Liver (tissue), 10 donors: ENCODE measurements at places on chromosomes 2 and 18. TPM values are rescaled to one million over a fixed set of nuclear protein-coding genes. Genes with fewer than 3 reads are reported as not detected.

The ASPRV1 gene
- 0.75 TPM for total RNA-seq

The CCDC195 gene
- total RNA-seq = not detected

The MAP3K20 gene
- total RNA-seq = 22.6 TPM

The DQX1 gene
- 0.08 TPM for total RNA-seq

The ADRA2B gene
- total RNA-seq = 1.3 TPM

The MYO3B gene
- under 0.01 TPM for total RNA-seq

The AGPS gene
- 46.9 TPM for total RNA-seq

GRCh38 chr2:29323961-29324360, 208.7 kb downstream of the CLIP4 start:
- no peak for DNase-seq

GRCh38 chr2:238420878-238421694, 5.6 kb upstream of the ASB1 start:
- peak; percentile 84 for DNase-seq

GRCh38 chr2:208280234-208280633, 14.2 kb downstream of the PIKFYVE start:
- DNase-seq = no peak

GRCh38 chr18:70311726-70312125, 22.9 kb downstream of the SOCS6 start:
- no peak for DNase-seq

DNA sequence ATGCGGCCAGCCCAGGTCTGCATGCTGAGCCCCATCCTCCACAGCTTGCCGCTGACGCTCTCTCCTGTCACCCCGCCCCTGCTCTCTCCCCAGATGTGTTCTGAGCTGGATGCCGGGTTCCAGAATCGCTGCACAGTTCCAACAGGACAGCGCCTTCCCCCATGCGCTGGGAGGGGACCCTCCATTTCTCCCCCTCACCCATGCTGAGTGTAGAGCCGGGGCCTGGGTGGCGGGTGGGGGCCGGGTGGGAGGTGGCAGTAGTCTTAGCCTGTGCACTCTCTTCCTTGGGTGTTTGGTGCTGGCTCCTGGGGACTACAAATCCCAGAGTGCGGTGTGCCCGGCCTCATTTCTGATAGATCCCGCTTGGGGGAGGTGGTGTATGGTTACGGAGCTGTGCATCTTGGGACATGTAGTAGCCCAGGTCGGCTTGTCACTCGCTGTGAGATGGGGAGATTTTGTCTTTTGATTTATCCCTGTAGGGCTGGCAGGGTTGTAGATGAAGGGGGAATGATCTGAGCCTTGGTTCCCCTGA, 6.8 kb downstream of the DNAJB2 start:
- DNase-seq = no peak

DNA sequence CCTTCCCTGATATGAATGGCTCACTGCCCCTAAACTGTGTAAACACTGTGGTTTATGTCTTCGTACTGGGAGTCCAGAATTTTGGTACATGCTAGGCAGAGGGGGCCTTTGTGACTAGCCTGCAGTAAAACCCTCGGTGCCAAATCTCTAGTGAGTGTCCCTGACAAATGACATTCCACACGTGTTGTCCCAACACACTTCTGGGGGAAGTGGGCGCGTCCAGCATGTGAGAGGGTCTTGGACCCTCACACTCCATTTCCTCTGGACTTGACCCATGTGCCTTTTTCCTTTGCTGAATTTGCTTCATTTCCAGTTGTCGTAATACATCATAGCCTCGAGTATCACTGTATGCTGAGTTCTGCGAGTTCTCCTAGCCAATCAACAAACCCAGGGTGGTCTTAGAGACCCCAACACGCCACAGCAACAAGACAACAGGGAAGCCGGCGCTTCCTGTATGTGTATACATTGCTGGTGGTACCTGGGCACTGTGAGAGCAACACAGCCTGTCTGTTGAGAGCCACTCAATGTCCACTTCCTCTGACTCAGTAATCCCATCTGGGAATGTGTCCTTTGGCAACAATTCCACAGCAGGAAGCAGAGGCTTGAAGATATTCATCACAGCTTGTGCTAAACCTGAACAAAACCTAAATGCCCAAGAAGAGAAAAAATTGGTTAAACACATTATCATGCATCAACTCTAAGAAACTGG, 26.9 kb upstream of the SLC66A3 start:
- DNase-seq = no peak

GRCh38 chr2:10006236-10007161, 36.9 kb upstream of the KLF11 start:
- DNase-seq = no peak

DNA sequence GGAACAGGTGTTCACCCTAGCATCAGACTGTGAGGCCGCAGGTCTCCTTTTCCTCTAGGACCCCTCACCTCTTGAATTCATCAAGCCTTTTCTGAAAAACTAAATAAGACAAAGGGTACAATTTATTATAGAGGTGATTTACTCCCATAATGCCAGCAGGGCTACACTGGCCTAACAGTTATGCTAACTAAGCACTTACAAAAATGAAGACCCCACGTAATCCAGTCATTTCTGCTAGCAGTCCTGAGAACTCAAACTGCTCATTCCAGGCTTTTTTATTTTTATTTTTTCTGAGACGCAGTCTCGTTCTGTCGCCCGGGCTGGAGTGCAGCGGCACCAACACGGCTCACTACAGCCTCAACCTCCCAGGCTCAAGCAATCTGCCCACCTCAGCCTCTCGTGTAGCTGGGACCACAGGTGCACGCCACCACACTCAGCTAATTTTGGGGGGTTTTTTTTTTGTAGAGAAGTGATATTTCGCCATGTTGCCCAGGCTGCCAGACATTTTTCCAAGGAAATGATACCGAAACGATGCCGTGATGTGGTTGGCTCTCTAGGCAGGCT, 14.2 kb downstream of the CAPG start:
- no peak for DNase-seq

DNA sequence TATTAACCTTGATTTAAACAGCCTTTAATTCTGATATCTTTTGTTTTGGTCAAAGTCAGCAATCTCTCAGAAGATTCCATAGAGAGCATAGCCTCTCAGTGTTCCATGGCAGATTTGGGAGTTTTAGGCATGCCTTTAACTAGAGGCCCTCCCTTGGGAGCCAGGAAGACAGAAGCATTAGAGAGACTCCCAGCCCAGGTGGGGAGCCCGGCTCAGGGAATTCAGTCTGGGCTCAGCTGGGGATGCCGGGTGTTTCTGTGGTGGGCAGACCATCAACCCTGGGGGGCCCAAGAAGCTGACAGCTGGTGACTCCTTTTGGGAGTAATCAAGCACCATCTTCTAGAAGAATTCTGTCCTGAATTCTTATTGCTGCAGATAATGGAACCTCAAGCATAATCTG, 99.7 kb upstream of the CELF4 start:
- no peak for DNase-seq

GRCh38 chr18:34867520-34867919, 157.4 kb downstream of the DTNA start:
- no peak for DNase-seq

DNA sequence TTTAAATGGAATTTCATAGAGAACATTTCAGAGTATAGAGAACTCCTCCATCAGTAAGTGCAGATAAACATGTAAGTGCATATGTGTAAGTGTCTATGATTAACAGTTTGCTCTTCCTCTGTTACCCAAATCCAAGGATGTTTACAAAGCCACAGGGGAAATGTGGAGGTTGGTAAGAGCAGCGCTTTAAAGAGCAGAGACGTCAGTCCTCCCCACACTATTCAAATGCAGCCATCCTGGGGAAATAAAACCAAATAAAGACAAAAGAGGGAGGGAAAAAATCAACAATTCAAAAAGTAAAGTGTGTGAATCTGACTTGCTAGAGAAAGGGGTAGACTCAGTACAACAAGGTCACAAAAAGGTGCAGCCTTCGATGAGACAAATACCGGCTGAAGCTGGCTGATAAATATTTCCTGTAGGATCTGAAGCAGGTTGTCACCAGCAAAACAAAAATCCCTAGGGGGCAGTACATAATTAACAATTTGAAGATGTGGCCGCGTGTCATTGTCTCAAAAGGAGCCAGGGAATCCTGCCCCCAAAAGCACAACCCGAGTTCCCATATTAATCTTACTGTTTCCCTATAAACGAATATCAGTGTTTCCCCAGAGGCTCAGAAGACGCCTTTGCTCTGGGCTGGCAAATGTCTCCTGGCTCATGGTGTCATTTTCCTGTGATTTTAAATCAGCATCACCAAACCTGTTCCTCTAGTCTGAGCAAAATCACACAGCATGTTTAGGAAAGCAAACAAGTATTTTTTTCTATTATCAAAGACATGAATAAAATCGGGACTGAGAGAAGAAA, 216.5 kb downstream of the CDCA7 start:
- DNase-seq = no peak

DNA sequence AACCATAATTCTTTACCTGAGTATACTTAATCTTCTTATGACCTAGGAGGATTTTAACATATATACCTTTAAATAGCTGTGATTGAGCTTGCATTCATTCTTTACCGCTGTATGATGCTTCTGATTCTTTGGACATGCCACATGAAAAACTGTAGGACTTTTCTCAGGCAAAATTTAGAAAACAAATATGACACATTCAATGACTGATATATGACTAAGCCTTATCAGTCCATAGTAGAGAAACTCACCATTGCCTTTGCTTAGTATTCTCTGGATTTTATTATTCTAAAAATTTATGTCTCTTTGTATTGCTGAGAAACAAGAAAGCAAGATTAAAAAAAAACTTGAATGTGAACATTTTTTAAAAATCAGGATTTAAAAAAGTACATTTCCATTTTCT, 3.7 kb downstream of the FAM171B start:
- DNase-seq = no peak

DNA sequence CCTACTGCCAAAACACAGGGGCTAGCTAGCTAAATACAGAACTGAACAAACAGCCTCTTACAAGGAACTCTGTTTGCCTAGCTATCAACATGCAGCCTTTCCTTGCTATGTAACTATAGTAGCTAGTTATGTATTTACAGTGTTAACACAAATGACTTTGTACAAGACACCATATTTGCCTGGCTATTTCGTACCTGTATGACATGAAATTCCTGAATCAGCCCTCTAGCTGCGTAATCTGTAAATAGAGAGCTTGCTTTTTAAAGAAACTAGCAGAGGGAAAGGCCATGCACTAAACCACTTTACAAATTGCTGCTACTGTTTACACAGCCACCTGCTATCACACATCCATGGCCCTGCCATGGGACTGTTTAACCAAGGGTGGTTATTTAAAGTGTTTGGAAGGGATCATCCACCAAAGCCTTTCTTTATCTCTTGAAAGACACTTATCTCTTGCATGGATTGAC, 248.7 kb downstream of the TFCP2L1 start:
- DNase-seq = peak; percentile 6

- no peak for DNase-seq
Observed at GRCh38 chr2:114700440-114700839, 258.0 kb downstream of the DPP10 start.

DNA sequence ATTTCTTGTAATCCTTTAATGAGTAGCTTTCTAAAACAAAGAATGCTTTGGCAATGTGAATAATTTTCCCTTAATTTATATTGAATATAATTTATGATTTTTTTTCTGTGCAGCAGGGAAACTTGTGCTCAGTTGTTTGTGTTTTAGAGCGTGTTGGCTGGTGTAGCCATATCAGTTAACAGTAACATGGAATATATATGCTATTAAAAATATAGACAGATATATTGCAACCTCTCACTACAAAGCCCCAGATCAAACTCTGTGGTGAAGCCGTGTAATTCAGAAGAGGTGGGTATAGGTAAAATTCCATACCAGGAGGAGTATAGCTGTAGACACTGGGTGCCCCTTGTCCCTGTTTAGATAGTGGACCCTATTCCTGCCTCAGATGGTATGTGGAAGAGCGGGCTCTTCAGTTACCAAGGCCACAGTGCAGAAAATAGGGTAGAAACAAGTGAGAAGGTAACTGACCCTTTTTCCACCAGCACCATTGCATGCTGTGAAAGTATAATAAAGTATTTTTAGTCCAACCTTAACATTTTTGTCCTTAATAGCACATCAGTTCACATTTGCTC, 18.1 kb upstream of the RASGRP3 start:
- no peak for DNase-seq

- DNase-seq = no peak
Observed at GRCh38 chr2:107197594-107198294, 311.8 kb upstream of the ST6GAL2 start.

DNA sequence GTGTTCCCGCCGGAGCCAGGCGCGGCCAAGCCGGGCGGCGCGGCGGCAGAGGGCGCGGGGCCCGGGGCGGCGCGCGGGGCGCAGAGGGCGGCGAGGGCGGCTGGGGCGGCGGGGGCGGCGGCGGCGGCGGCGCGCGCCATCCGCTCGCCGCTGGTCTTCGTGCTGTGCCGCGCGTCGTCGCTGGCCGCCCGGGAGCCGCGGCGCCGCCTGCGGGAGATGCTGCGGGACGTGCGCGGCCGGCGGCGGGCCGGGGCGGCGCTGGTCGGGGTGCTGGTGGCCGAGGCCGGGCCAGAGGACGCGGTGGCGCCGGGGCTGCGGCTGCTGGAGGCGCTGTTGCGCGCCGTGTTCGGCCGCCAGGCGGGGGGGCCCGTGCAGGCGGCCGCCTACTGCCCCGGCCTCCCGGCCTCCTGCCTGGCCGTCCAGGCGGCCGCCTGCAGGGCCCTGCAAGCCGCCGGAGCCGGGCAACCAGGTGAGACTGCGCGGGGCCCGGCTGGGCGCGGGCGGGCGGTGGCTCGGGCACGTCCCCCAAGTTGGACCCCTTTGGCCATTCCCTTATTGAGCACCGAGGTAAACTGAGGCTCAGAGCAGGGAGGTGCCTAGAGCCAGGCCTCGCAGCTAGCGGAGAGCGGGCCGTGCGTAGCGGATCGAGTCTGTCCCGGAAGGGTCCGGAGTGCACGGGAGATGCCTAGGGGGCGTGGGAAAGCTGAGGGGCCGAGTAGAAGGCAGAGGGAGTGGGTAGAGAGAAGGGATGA, 584 bp downstream of the C2orf72 start:
- DNase-seq = no peak

DNA sequence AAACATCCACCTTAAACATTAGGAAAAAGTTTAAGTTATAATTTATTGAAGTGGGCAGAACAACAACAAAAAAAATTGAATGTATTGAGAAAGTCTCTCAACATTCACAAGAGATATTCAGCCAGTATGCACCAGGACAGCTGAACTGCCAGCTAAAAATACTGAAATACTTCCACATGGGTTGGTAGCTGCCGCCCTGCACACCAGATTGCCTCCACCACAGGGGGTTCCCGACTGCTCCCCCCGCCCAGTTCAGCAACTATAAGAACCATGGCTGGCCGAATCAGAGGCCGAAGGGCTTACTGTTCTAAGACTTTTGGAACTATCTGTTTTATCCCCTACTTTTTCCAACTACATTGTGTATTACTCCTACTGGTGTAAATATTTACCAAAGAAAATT, 150.0 kb upstream of the LRP1B start:
- DNase-seq = no peak

GRCh38 chr2:37586663-37587317, 84.7 kb downstream of the CDC42EP3 start:
- no peak for DNase-seq
